Activated CD4-positive, CD25-positive, alpha-beta regulatory T cell (primary cell): ENCODE measurements at places on chromosomes 3 and 15.

DNA sequence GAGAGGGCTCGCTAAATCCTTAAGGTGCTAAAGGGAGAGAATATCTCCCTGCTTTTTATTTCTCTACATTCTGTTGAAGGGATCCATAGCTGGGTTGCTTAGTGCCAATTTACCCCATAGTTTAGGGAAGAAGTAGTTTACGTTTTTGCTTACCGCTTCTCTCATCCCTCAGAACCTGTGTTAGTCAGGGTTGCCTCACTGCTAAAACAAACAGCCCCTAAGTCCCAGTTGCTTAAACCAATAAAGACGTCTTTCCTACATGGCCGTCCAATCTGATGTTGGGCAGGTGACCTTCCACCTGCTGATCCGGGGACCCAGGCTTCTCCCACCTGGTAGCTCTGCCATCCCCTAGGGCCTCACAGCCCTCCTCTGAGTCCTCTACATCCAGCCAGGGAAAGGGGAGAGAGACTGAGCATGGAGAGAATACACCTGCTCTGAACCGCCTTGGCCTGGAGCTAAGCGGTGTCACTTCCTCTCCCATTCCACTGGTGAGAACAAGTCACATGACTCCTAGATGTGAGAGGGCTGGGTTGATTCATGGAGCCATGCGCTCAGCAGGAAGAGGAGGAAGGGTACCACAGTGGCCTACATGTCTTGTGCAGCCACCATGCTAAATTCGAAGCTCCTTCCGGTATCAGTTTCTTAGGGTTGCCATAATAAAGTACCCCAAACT lies 26.3 kb downstream of the DNASE1L3 start:
- DNase-seq: no peak

DNA sequence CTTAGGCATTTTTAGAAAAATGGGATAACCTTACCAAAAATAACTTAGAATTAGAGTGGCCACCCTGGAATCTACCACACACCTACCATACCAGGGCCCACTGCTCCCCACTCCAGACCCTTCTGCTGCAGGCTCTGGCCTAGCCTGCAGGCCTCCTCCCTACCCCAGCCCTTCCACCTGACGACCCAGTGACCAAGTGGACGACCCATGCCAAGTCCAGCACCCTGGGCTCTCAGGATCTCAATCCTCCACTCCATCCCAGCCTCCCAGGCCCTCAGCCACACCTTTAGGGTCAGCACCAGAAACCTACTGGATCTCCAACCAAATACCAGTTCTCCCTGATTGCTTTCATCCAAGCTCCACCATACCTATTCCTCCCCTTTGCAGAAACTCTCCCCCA lies 145.8 kb downstream of the TPRA1 start:
- DNase-seq: no peak

DNA sequence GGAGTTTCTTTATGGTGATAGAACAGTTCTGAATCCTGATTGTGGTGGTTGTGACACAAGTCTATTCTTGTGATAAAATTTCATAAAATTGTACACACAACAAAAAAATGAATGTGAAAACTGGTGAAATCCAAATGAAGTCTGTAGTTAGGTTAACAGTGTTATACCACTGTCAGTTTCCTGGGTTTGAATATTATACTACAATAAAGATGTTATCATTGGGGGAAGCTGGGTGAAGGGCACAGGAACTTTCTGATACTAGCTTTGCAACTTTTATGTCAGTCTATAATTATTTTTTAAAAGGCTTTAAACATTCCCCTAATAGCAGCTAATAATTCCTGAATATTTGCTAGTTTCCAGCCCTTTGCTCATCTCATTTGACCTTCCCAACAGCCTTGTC lies 319.8 kb downstream of the LRTM1 start:
- DNase-seq: no peak

- no peak for DNase-seq
Observed at GRCh38 chr3:127622772-127623576, 6.0 kb upstream of the PODXL2 start.

- DNase-seq: no peak
Observed at GRCh38 chr3:557972-558371, 361.4 kb downstream of the CHL1 start.

- no peak for DNase-seq
Observed at GRCh38 chr3:102348904-102349303, 85.9 kb upstream of the ZPLD1 start.

DNA sequence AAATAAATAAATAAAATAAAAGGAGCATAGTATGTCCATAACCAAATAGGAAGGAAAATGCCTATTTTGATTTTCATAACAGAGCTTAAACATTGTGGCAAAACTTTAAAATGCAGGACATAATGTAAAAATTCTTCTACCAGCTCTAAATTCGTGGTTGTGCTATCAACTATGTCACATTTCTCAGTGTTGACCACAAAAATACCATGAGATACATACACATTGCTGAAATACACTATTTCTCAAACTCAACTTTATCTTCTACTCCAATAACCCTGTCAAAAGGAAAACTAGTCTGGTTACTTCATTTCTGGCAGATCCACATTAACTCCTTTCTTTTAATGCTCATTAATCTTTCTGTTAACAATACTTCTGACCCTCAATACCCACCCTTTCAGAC lies 523.2 kb downstream of the FHIT start:
- no peak for DNase-seq

- DNase-seq: no peak
Observed at GRCh38 chr3:195030791-195031321, 240.1 kb downstream of the XXYLT1 start.

DNA sequence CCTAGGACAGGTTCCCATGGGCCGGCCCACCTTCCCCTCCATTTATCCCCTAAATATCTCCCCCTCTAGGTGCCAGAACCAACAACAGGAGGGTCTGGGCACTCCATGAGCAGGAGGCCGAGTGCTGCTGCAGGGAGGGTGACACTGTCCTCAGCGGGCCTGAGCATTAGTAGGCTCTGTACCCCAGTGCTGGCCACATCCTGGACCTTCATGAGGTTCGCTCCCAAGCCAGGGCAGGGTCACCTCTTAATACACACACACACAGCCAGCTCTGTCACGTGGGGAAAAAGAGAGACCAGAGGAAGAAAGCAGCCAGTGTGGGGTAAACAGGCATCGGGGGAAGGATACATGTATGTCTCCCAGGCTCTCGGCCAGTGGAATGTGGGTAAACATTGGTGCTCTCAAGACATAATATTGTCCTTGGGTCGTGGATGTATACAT lies 27.9 kb upstream of the SEMA3F start:
- no peak for DNase-seq

GRCh38 chr3:140092848-140093536 lies 158.0 kb downstream of the CLSTN2 start:
- no peak for DNase-seq

- DNase-seq: no peak
Observed at GRCh38 chr15:47756872-47757271, 39.6 kb downstream of the SEMA6D start.

- DNase-seq: no peak
Observed at GRCh38 chr3:151086484-151087456, 1.3 kb downstream of the MED12L start.

- no peak for DNase-seq
Observed at GRCh38 chr15:71820127-71820526, 9.8 kb downstream of the NR2E3 start.

- no peak for DNase-seq
Observed at GRCh38 chr3:72144773-72145505, 360.0 kb upstream of the PROK2 start.
